Liver (tissue), 10 donors: ENCODE measurements at places on chromosomes 16 and 17. TPM values are rescaled to one million over a fixed set of nuclear protein-coding genes. Genes with fewer than 3 reads are reported as not detected.
A peak's percentile ranks its signal among the peaks of the same experiment; 100 is the strongest.

DNA sequence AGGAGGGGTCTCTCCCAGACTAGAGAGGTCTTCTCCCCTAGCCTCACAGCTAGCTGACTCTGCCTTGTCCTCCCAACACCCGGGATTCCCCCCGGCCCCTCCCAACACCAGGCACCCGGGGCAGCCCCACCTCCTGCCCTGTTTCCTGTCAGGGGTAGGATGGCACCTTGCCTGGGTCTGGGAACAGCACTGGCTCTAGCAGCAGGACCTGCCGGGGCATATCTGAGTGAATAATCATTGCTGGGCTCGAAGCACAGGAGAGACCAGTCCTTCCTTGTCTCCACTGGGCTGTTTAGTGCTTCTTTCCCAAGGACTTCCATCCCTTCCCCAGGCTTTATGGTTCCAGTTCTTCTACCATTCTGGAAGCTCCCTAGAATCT is 25.7 kb downstream of the MINK1 start:
- no peak for DNase-seq

DNA sequence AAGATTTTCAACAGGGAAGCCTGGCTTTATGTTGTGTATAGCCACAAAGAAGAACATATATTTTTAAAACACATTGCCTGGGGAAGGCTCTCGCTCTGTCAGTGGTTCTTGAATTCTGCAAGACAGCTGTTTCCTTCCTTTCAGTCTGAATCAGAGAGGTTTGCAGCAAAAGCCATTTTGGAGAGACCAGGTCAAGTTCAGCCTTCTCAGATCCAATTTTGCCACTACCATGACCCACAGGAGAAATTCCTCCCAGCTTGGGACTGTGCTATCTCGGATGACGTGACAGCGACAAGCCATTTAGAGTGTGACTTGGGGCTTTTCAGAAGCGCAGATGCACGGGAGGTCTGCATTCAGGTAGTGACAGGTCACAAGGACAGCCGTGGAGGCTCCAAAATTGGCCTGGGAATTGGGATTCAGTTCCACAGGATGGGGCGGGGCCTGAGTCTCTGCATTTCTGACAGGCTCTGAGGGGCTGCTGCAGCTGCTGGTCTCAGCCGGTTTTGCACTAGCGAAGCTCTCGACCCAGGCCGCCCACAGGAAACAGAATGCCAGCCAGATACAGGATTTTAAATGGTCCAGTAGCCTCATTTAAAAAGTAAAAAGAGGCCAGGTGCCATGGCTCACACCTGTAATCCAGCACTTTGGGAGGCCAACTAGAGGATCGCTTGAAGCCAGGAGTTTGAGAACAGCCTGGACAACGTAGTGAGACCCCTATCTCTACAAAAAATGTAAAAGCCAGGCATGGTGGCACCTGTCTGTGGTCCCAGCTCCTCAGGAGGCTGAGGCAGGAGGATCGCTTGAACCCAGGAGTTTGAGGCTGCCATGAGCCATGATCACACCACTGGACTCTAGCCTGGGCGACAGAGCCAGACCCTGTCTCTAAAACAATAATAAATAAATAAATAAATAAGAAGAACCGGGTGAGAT is 196.6 kb upstream of the CIBAR2 start:
- DNase-seq, result no peak

DNA sequence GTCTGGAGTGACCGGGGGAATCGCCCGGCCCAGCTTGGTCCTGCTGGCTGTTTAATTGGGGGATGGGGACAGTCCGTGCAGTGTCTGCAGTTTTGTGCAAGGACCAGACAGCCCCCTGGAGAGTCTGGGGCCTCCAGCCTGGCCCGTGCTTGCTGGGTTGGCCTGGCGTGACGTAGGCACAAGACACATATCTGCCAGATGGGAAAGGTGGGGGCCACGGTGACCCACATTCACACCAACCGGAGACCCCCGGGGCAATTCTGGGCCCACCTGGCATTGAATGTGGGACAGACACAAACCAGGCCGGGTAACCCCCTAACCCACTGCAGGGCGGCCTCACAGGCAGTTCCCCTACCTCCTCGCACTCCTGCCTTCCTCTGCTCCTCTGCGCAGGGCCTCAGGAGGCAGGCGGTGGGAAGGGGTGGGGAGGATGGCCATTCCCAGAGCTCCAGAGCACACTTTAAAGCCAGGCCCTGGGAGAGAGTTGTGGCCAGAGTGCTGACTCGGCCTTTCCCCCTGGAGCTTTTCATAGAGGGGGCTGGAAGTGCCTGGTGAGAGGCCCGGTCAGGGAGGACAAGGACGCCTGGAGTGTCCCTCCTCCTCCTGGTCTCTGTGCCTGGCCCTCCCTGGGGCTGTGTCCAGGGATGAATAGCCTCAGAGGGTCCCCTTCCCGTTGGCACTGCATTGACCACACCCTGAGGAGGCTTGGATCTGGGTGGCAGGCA is 1.5 kb downstream of the MRC2 start:
- DNase-seq, result no peak

MLX gene
- total RNA-seq, result 40.0 TPM

GRCh38 chr16:57775661-57776469 is 26.4 kb downstream of the KIFC3 start:
- no peak for DNase-seq

DNA sequence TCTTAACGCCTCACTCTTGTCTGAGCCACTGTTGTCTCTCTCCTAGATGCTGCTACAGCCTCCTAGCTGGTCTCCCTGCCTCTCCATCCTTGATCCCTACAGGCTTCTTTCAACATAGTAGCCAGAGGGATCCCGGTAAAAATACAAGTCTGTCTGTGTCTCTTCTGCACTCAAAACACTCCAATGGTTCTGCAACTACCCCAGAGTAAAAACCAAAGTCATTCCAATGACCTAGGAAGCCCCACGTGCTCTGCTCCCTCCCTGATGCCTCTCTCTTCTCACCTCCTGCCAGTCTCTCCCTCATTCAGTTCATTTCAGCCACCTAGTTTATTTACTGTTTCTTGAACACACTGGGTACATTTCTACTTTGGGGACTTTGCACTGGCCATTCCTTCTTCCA is 135.2 kb downstream of the NPIPB5 start:
- DNase-seq, result no peak

GRCh38 chr17:49201481-49201927 is 8.9 kb downstream of the GNGT2 start:
- DNase-seq, result no peak

- DNase-seq, result no peak
These were observed 43.6 kb downstream of the SMG6 start for GRCh38 chr17:2259769-2260536.

FBXW10B gene
- total RNA-seq, result 0.59 TPM

DNA sequence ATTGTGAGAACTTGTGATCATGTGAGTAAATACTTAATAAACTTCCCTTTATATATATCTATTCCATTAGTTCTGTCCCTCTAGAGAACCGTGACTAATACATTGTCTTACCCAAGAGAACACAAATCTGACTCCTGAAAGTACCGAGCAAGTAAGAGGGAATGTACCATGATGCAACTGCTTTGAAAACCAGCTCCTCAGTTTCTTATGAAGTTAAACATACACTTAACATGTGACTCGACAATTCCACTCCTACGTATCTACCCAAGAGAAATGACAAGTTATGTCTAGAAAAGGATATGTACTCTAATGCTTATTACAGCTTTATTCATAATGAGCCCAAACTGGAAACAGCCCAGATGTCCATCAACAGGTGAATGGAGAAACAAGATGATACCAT is 8.8 kb upstream of the GJD3 start:
- no peak for DNase-seq

GRCh38 chr17:83088909-83089308 is 9.5 kb downstream of the METRNL start:
- no peak for DNase-seq

SPN gene
- total RNA-seq, result 31.2 TPM

GRCh38 chr16:4663777-4664465 is 29.4 kb upstream of the NUDT16L1 start:
- DNase-seq, result peak; percentile 54

DNA sequence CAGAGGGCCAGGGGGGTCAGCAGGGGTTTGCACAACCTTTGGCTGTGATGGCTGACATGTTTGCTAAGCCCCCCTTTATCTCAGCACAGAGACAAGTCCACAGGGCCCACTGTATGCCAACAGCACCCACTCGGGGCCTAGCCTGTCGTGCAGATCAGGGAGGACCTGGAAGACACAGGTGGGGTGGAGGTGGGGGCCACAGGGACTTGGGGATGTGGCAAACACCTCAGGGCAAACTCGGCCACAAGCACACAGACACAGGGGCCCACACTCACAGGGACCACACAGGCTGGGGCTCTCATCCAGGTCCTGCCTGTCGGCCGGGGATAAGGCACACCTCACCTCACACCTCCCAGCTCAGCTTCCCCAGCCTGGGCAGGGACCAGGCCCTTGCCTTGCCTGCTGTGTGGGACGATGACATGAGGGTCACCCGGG is 87.9 kb downstream of the C16orf78 start:
- DNase-seq, result peak; percentile 30

- peak; percentile 33 for DNase-seq
These were observed 25.9 kb downstream of the CLUH start for GRCh38 chr17:2685696-2686095.

DNA sequence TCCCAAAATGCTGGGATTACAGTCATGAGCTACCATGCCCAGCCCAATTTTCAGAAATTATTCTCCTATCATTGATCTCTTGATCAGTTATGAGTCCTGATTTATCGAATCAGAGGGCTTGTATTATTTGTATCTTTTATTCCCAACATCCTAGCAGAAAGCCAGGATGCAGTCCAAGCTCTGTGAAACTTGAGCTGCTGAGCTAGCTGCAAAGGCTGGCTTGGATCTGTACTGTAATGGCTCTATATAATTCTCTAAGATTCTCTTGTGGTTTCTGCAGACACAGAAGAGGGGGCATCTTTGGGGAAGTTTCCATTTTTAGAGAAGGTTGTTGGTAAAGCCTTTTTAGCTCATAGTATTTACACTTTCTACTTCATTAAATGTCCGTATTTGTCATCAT is 227.1 kb downstream of the MAP2K4 start:
- no peak for DNase-seq

TBC1D3G gene
- total RNA-seq, result not detected

ORC6 gene
- total RNA-seq, result 16.8 TPM

RNF157 gene
- 2.9 TPM for total RNA-seq

DNA sequence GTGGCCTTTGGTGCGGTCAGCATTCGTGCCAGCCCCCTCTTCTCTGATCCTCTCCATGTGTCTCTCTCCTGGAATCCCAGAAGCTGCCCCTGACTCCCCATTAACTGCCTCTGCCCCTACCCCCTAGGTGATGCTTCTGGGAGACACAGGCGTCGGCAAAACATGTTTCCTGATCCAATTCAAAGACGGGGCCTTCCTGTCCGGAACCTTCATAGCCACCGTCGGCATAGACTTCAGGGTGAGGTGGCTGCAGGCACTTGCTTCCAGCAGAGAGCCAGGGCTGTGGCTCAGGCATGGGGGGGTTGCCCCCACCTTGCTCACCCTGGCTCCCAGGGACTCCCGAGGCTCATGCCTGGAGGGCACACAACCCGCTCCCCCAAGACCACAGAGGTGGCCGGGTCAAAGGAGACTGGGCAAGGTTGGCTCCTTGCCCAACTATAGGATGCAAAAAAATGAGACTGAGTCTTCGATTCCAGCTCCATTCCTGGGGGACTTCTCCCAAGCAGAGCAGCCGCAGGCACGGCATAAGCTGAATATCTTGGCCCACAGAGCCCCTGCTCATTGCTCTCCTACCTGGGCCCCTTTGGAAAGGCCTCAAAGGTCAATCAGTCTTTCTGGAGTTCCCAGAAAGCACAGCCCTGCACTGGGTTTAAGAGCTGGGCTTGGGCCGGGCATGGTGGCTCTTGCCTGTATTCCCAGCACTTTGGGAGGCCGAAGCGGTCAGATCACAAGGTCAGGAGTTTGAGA is 3.8 kb downstream of the RAB37 start:
- no peak for DNase-seq

DNA sequence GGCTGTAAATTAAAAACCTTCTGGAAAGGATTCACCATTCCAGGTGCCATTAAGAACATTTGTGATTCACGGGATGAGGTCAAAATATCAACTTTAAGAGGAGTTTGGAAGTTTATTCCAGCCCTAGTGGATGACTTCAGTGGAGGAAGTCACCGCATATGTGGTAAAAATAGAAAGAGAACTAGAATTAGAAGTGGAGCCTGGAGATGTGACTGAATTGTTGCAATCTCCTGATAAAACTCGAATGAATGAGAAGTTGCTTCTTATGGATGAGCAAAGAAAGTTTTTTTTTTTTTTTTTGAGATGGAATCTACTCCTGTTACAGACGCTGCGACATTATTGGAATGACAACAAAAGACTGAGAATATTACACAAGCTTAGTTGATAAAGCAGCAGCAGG is 26.7 kb downstream of the CCL4 start:
- DNase-seq, result no peak

ZFP90 gene
- 7.3 TPM for total RNA-seq

DNA sequence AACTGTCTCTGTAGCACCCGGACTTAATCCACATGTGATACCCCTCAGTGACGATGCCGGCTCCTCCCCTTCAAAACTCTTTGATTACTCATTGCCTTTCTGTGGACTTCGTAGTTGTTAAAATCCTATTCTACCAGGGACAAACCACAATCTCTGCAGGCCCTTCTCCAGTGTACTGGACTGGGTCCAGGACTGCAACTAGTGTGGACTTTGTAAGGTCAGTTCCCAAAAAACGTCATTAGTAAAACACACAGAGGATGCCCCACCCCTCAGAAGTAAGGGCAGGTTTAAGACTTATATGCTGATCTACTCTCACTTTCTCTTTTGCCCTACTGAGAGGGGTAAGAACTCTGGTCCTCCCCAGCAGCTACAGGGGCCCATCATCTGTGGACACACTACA is 10.5 kb upstream of the NUDT7 start:
- peak; percentile 45 for DNase-seq

MT1H gene
- 4.4 TPM for total RNA-seq

- DNase-seq, result no peak
These were observed 204.1 kb upstream of the TOX3 start for GRCh38 chr16:52751035-52751434.

GRCh38 chr17:47978324-47978723 is 7.4 kb downstream of the CDK5RAP3 start:
- peak; percentile 66 for DNase-seq

DNA sequence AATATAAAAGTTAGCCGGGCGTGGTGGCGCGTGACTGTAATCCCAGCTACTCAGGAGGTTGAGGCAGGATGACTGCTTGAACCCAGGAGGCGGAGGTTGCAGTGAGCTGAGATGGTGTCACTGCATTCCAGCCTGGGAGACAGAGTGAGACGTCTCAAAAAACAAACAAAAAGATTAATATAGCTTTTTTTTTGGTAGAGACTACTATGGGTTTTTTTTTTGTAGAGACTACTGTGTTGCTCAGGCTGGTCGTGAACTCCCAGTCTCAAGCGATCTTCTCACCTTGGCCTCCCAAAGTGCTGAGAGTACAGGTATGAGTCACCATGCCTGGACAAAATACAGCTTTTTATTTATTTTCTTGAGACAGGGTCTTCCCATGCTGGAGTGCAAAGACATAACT is 20.2 kb downstream of the ZNRF1 start:
- no peak for DNase-seq

GRCh38 chr16:72027669-72028378 is 19.3 kb downstream of the DHODH start:
- DNase-seq, result no peak

GRCh38 chr17:75777296-75777922 is 7.2 kb upstream of the UNK start:
- DNase-seq, result no peak

- no peak for DNase-seq
These were observed 18.0 kb upstream of the ASGR2 start for GRCh38 chr17:7132511-7133094.

IL21R gene
- 0.42 TPM for total RNA-seq
